ENCODE measurements at places on chromosomes 5 and 9.
A peak's percentile ranks its signal among the peaks of the same experiment; 100 is the strongest.

- DNase-seq = no peak
Measured at GRCh38 chr5:121380066-121380465, 471.6 kb upstream of the FTMT start.

GRCh38 chr9:69089491-69089890 is 53.9 kb downstream of the FXN start:
- no peak for DNase-seq

GRCh38 chr9:123712399-123712798 is 217.5 kb downstream of the DENND1A start:
- no peak for DNase-seq

- peak; percentile 36 for DNase-seq
Measured at GRCh38 chr5:150763023-150763769, 4.4 kb upstream of the DCTN4 start.

- peak; percentile 65 for DNase-seq
Measured at GRCh38 chr9:129334105-129334935, 156.3 kb upstream of the IER5L start.

DNA sequence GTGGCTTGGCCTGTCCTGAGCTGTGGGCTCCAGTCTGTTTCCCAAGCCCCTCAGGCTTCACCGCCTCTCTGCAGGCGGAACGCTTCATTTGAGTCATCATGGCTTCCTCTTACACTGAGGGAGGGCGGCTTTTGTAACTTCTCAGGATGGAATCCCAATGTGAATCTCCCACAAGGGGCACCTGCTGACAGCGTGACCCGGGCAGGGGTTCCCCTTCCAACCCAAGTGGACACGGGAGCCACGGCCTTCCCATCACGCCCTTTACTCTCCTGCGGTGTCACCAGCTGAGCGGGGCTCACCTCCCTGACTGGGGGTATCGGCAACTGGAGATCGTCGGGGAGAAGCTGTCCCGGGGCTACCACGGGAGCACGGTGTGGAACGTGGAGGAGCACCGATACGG is 12.5 kb downstream of the UCK1 start:
- no peak for DNase-seq
